Stimulated activated naive CD4-positive, alpha-beta T cell (primary cell): ENCODE measurements at places on chromosomes 4 and X.

DNA sequence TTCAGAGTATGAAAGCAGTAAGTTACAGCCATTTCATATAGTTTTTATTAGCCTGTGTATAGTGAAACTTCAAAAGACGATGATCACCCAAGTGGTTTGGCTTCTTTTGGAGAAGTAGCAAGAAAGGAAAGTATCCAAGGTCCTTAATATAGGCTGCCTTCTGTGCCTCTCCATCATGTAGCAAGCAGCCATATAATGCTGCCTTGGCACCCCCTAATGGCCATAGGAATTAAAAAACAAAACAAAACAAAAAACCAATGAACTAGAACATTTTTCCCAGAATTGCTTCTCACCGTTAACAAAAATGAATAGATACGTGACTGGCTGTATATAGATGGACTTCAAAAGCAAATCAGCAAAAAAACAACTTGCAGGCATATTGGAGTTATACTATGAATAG lies 18.9 kb downstream of the LAMP2 start:
- DNase-seq: peak; percentile 6

- DNase-seq: no peak
These were observed 55.8 kb downstream of the GPC4 start for GRCh38 chrX:133359466-133359865.

DNA sequence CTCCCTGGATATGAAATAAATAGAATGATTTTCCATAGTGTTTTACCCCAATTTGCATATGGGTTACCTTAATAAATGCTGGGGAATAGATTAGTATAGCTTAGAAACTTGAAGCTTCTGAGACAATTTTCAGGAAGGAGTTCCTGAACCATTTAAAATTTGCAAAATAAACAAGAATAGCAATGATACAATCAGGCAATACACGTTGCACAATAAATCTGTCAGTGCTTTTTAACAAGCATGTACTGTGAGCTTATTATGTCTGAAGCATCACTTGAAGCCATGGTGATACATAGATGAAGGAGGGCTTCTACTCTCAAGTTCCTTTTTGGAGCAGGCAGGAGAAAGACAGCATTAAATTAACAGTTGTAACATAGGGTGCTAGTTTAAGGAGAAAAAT lies 84.2 kb upstream of the WDFY3 start:
- DNase-seq: no peak

- DNase-seq: no peak
These were observed 32.6 kb upstream of the PPP2R2C start for GRCh38 chr4:6504900-6505496.

- no peak for DNase-seq
These were observed 6.4 kb upstream of the HERC3 start for GRCh38 chr4:88585917-88586316.

- DNase-seq: no peak
These were observed 51.8 kb downstream of the GC start for GRCh38 chr4:71732066-71732465.

- no peak for DNase-seq
These were observed 30.0 kb downstream of the SHROOM2 start for GRCh38 chrX:9816084-9816700.

DNA sequence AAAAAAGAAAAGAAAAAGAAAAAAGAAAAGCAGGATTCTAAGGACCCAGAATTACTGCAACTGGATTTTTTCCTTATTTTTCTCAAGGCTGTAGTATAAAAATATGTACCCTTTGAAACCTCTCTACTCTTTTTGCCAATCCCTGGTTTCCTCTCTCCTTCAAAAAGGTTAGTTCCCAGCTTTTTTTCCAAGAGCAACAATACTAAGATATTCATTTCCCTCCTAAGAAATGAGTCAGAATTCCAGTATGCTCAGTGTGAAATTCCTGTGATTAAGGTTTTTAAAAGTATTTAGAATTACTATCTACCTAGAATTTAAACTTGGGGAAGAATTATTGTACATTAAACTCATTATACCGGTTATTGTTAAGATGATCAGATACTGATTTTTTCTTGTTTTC lies 22.0 kb downstream of the SMIM14 start:
- DNase-seq: no peak

GRCh38 chr4:101367201-101367600 lies 19.9 kb upstream of the PPP3CA start:
- DNase-seq: no peak
